Activated CD4-positive, alpha-beta T cell treated with anti-CD3 and anti-CD28 coated beads for 24 hours (primary cell): ENCODE measurements at places on chromosomes 5 and 9.

DNA sequence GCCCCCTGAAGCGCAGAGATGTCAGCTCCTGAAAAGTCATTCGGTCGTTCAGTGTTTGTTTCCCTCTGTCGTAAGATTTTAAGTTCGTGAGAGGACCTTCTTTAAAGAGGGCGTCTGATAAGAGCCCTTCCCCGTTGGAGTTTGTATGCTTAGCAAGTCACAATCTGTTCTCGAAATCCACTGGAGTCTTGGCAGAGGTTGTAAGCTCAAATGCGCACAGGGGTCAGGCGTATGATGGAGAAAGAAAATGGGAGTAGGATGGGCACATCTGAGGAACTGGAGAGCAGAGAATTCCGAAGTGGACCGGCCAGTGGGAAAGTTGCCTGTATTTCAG, 710 bp downstream of the HSD17B4 start:
- DNase-seq, result no peak

GRCh38 chr5:158911693-158912363, 187.9 kb downstream of the EBF1 start:
- no peak for DNase-seq

GRCh38 chr5:158155067-158155466, 296.1 kb upstream of the CLINT1 start:
- DNase-seq, result no peak

GRCh38 chr5:136033234-136033633, 4.4 kb downstream of the TGFBI start:
- DNase-seq, result no peak

DNA sequence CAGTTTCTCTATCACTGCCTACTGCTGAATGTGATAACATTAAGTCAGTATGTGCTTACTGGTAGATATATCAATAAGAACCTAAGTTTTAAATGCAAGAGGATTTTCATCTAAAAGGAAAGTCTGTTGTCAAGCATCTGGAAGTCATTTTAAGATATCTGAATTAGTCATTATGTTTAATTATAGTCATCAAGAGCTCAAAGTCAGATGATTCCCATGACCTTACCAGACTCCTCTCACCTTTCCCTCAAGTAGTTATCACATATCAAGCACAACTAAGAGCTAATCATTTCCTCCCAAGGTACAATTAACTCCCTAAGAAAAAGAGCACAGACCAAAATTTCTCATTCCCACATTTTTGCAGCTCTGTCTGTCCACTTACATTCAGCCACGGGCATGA, 45.5 kb downstream of the PUM3 start:
- no peak for DNase-seq

GRCh38 chr9:33124751-33125381, 42.3 kb downstream of the B4GALT1 start:
- DNase-seq, result no peak

DNA sequence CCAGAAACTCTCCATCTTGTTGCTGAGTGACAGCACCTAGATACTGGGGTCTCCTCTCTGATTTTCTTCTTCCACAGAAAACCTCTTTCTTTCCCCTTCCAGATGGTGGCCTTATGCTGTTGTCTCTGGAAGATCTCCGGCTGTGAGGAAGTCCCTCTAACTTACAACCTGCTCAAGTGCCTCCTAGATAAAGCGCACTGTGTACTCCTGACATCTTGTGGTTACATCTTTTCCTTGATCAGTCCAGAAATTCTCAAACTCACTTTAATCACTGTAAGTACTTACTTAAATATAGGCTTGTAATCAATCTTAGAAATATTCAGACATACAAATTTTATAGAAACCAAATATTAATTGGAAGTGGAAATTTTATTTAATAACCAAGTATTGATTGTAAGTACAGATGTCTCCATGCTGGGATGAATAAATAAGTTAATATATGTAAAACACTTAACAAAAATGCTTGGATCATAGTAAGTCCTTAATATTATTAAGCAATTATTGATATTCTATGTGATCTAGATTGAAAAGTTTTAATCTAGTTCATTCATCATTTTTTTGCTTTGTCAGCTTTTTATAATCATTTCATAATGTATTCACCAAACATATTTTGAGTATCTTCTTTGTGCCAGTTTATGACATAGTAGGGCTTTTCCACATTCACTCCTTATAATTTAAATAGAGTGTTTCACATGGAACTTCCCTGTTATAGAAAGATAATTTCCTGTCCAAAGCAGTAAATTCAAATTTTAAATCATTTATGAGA, 1381.4 kb upstream of the CDH6 start:
- no peak for DNase-seq

DNA sequence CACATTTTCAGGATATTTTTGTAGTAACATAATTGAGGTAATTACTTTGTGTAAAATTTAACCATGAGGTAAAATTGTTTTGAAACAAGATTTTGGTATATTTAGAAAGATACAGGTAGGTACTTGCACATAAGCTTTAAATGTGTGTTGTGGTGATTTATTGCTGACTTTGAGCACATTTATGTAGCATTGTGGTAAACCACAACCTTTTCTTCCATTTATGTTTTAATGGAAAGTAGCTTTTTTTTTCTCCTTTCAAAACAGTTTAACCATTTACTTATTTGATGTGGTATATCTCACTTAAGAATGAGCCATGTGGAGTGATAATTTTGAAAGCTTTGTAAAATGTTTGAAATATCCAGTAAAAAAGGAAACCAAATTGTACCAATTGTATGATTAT, 35.6 kb downstream of the FCHO2 start:
- DNase-seq, result no peak

DNA sequence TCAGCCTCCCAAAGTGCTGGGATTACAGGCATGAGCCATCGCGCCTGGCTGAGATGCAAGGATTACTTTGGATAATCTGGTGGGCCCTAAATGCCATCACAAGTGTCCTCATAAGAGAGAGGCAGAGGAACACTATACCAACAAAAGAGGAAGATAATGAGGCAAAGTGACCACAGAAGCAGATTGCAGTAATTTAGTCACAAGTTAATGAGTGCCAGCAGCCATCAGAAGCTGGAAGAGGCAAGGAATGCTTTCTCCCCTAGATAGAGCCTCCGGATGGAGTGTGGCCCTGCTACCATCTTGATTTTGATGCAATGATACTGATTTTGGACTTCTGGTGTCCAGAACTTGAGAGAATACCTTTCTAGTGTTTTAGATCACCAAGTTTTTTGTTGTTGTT, 122.3 kb downstream of the SPATA31D1 start:
- DNase-seq, result no peak

GRCh38 chr5:135986891-135987401, 32.2 kb upstream of the LECT2 start:
- DNase-seq, result no peak

- no peak for DNase-seq
Observed at GRCh38 chr5:65508978-65509377, 27.3 kb upstream of the ADAMTS6 start.

GRCh38 chr5:136199408-136199807, 6.4 kb upstream of the SMIM32 start:
- no peak for DNase-seq

- no peak for DNase-seq
Observed at GRCh38 chr9:81543695-81544094, 145.7 kb downstream of the TLE1 start.

DNA sequence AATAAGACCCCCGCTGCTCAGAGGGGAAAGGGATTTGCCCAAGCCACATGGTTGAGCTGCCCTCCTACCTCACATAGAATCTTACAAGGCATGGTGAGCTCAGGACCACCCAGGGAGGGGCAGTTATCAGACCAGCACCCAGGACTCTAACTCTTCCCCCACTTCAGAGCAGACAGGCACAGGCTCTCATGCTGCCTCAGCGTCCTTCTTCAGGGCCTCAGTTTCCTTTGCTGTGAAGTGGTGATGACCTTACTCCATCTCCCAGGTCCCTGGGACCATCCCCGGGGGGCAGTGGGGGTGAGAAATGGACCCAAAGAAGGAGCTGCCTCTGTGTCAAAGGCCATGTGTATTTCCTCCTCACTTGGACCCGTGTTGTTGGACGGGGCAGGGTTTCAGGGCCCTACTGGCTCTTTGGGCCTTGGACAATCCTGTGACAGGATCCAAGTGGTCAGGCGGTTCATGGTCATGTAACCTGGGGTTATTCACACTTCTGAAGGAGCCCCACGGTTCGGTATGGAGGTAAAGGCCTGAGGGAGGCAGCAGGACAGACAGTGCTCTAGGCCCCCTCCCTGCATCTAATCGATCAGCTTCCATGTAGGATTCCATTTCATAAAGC, 31.7 kb upstream of the CSF1R start:
- DNase-seq, result no peak
